CD8-positive, alpha-beta T cell (primary cell): ENCODE measurements at places on chromosomes 6 and 20. TPM values are rescaled to one million over a fixed set of nuclear protein-coding genes. Genes with fewer than 3 reads are reported as not detected.

HDGFL1 gene
- total RNA-seq = not detected

ZMYND8 gene
- total RNA-seq = 27.0 TPM

DNA sequence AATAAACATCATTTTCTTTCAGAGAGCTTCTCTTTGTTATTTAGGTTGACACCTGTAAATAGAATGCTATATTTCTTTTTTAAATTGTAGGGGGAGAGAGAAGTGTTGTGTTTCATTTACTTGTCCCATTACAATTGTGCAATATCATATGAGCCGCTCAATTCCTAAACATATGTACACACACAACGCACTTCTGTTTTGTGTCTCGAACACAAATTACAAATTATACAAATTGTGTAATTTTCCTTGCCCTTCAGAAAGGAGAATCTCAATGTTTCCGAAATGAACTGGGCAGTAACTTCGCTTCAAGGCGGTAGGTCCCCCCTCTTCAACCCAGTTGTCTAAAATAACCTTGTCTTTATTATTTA is 2.6 kb upstream of the ABT1 start:
- no peak for DNase-seq

- no peak for DNase-seq
Observed at GRCh38 chr6:1591243-1591642, 18.5 kb upstream of the FOXC1 start.

DNA sequence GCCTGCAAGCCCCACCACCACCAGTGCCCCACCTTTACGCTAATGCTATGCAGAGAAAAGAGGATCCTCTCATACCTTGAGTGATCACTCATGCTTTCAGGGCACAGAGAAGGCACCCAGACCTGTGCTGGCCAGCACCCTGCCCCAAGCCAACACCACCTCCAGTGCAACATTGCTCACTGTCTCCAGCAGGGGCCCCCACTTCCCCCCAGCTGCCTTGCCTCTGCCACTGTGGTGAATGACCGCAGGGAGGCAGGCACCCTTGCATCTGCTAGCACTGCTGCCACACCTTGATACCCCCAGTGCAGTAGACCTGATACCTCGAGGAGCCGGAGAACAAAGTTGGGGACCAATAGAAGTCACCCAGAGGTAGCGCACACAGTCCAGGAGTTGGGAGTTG is 139.2 kb upstream of the PLN start:
- DNase-seq = no peak

DNA sequence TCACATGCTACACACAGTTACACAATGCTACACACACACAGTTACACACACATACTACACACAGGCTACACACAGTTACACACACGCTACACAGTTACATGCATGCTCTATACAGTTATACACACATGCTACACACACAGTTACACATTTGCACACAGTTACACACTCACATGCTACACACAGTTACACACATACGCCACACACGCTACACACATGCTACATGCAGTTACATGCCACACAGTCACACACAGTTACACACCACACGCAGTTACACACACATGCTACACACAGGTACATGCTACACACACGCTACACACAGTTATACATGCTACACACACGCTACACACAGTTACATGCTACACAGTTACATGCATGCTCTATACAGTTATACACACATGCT is 15.6 kb downstream of the MYT1 start:
- no peak for DNase-seq

DNA sequence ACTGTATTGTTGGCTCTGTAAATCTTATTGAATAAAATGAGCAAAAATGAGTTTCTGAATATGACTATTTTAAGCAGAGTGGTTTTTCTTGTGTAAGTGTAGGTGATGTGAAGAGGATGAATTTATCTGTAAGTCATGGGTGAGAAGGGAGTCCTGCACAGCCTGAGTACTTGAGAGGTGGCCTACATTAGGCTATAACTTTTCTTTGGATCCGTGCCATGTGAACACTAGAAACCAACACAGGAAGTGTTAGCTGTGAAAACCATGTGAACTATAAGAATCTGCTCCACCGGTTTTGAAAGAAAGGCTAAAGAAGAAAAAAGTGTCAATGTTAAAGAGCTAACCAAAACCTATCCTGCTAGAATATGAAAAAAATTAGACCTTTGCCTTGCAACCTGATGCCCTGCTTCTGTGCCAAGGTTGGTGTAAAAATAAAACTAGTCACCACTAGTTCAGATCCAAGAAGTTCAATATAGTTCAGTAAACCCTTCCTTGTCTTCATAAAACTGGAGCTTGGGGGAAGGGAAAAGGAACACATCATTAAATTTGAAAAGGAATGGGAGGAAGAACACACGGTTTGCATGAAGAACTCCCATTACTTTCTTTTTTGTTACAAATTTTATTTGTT is 21.3 kb downstream of the PLCB1 start:
- DNase-seq = no peak

OR2B6 gene
- total RNA-seq = not detected

DNA sequence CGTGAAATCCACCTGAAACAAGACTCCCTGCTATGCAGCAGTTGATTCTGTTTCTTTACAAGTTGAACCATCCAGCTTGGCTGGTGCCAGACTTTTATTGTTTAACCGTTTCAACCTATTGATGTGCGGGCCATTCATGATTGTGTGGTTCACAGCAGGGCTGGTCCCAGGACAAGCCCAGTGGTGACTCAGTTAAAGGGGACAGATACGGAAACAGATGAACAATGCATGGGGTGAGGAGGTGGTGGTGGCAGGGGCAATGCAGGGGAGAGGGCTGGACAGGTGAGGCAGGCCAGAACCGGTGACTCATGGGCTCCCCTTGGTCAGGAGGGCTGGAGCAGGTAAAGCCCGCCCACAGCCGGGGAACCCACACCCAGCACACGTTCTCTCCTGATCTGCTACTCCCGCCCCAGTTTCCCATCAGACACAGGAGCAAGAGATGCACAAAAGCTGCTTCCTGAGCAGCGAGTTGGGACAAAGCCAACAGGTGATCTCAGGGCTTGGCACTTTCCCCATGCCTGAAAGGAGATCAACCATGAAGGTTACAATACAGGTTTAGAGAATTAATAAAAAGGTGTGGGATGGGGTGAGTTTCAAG is 232.2 kb downstream of the LY86 start:
- no peak for DNase-seq

DNA sequence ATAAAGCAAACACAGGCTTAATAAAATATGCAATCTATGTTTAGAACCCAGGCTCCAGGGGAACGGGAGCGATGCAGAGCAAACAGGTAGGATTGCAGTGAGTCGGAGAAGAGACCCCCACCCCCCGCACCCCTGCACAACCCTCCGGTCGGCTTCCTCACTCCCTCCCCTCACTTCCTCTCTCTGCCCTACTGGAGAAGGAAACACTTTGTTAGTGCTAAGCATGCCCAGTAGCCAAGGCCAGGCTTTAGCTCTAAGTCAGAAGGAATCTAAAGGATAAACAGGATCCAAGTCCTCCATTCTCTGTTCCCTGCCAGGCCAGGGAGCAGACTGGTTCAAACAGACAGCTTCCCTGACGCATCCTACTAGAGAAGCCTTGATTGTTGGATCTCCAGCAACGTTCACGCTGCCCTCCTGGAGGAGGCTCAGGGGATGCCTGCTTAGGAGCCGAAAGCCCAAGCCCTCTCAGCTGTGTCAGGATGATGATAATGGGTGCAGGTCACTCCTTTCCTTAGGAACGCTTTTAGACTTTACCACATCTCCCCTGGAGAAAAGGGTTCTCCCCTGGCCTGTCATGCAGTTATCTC is 14.7 kb downstream of the FOXQ1 start:
- no peak for DNase-seq

- no peak for DNase-seq
Observed at GRCh38 chr6:133441491-133441890, 200.3 kb downstream of the EYA4 start.

GRCh38 chr20:51631011-51631950 is 88.8 kb upstream of the NFATC2 start:
- DNase-seq = no peak

ZFP57 gene
- not detected for total RNA-seq

AIF1 gene
- total RNA-seq = 76.5 TPM

DNA sequence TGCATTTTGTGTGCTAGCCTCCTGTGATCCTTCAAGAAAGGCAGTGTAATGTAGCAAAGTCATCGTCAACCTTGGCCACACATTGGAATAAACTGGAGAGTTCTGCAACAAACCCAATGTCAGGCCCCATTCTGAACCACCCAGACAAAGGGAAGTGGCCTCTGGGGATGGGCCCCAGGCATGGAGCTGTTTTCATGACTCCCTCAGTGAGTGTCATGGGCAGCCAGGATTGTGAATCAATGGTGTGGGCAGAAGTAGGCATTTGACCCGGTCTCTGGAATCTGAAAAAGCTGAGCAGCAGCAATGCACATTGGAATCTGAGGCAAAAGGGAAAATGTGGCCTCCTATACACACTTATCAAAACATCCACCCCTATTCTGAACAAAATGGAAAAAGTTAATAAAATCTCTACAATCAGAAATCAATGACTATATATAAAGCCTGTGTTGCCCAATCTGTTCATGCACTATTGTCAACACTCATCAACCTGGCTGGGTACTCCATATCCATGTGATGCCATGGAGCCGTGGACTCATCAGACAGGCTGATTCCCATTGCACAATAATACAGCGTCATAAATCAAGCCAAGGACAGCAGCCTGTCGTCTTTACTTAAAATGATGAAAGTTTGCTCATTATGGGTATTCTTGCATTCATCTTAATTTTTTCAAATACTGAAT is 134.9 kb upstream of the STMND1 start:
- no peak for DNase-seq

- DNase-seq = no peak
Observed at GRCh38 chr20:3473944-3474343, 3.1 kb downstream of the ATRN start.

GRCh38 chr6:150435832-150436231 is 67.0 kb downstream of the IYD start:
- no peak for DNase-seq

- DNase-seq = no peak
Observed at GRCh38 chr6:87762116-87762515, 60.1 kb upstream of the AKIRIN2 start.

DNA sequence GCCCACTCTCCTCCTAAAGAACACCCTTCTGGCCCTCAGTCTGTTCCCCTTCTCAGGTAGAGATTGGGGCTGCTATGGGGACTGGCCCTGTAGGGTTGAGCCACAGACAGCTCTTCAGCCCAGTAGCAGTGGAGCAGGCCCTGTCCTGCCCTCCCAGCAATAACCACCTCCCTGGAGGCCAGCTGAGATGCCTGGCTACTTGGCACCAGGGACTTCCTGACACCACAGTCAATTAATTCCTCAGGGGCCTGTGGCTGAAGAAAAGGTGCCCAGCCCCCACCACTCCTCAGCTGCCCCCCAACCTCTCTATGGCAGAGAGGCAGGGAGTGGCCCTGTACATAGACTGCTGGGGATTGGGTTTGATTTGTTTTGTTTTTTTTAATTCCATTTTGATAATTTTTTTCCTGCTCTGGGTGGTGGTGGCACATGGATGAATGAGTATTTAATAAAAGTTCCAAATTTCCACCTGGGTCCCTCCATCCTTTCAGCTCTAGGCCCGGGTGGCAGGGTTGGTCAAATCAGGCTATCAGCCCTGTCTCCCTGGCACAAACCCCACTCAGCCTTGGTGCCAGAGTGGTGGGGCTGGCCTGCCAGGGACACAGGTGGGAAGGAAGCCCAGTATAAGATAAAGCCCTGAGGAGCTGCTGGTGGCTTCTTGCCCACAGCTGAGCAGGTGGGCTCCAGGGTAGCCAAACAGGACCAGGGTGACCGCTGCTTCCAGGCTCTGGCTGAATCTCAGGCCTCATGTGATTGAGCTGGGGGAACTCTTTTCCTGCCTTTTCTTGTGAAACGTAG is 1.9 kb upstream of the DEF6 start:
- DNase-seq = no peak

PDYN gene
- not detected for total RNA-seq

- DNase-seq = peak; percentile 60
Observed at GRCh38 chr20:35463455-35464300, 8.3 kb downstream of the CEP250 start.

- DNase-seq = no peak
Observed at GRCh38 chr20:12371990-12372389, 454.3 kb downstream of the BTBD3 start.

GRCh38 chr6:150207931-150208570 is 65.2 kb downstream of the PPP1R14C start:
- no peak for DNase-seq

C4B gene
- 4.1 TPM for total RNA-seq

DNA sequence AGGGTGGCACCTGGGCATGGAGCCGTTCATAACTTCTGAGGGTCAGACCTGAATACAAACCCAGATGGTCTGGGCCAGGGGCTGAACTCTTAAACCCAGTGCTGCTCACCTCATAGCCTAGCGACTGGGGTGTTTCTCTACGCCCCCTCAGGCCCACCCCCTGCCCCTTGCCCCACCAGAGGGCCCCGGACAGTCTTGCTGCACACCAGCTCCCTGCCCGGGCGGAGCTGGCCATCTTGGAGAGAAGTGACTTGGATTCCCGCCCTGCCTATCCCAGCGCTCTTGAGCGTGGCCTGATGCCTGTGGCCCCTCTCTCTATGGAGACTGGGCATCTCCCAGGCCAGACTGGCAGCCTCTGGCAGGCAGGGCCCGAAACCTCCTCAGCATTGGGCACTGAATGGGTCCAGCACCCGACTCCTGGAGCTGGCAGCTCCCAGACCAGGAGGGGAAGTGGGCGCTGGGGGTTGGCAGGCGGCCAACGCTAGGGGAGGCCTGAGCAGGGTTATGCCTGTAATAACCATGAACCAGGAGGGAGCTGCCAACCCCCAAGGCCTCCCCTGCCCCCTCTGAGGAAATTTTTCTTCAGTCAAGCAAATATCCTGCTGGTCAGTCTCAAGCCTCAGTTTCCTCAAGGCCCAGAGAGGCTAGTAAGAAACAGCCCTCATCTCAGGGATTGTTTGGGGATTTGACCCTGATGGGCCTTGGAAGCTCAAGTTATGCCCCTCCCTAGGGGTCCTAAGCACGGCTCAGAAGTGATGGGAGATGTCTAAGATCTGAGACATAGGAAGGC is 169.5 kb downstream of the VEGFA start:
- DNase-seq = no peak

DNA sequence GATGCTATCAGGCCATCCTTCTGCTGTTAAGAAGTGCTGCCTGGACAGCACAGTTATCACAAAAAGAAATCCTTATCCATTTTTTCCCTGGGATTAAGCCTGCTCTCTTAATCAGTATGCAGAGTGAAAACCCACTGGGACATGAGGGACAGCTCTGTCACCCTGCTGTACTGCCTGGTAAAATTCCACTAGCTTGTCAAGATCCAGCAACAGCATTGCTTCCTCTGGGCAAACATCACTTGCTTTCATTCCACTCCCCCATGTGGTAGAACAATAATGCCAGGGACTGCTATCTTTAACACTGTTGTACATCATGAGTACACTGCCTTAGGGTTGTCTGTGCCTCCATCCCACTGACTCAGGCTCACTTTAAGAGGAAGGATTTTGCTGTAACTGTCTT is 331.3 kb downstream of the KIF16B start:
- DNase-seq = no peak

MEP1A gene
- not detected for total RNA-seq
